T-helper 1 cell (primary cell): ENCODE measurements at places on chromosomes 1 and 21.

- no peak for DNase-seq
Observed at GRCh38 chr1:204390751-204391466, 20.7 kb downstream of the PPP1R15B start.

- DNase-seq, result no peak
Observed at GRCh38 chr1:64584479-64584878, 114.5 kb downstream of the CACHD1 start.

GRCh38 chr1:179077396-179077795, 4.5 kb upstream of the TOR3A start:
- no peak for DNase-seq

GRCh38 chr1:66757722-66758240, 5.5 kb downstream of the DYNLT5 start:
- no peak for DNase-seq

GRCh38 chr1:11333631-11334030, 60.6 kb downstream of the UBIAD1 start:
- no peak for DNase-seq

DNA sequence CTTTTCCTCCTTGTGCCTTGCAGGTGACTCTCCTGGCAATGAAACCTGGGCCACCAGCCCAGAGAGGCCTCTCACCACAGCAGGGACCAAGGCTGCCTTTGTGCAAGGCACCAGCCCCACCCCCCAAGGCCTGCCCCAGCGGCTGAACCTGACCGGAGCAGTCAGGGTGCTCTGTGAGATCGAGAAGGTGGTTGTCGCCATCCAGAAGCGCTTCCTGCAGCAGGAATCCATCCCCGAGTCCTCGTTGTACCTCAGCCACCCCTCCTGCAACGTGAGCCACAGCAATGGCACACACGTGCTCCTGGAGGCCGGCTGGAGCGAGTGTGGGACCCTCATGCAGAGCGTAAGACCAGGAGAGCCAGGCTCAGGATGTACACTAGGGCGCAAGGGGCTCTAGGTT, 51.7 kb downstream of the UMODL1 start:
- no peak for DNase-seq

- DNase-seq, result no peak
Observed at GRCh38 chr1:171112119-171112518, 21.4 kb downstream of the FMO3 start.

DNA sequence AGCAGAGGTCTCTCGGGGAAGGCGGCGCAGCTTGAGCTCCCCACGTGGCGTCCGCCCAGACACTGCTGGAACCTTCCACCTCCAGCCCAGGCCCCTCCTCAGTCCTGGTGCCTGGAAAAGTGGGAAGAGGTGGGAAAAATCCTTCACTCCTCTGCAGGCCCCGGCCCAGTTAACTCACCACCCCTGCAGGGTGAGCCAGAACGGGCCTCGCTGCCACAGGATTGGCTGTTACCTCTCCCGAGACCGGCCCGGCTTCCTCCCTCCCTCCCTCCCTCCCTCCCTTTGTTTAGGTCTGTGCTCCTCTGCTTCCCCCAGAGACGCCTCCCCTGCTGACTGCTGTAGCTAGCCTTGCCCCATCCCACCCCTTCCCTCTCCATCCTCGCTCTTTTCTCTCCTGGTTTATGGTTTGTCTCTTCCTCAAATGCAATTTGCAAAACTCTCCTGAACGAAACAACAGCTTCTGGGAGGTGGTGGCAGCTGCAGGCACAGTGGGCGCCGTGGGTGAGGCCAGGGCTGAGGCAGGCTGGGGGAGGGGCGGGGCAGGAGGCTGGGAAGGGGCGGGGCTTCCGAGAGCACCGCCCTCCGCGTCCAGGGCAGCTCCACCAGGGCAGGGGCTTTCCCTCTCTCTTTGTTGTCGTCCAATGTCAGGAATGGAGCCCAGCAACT, 6.5 kb downstream of the CAPN9 start:
- no peak for DNase-seq

GRCh38 chr21:44730028-44730395, 18.6 kb upstream of the TSPEAR start:
- no peak for DNase-seq

DNA sequence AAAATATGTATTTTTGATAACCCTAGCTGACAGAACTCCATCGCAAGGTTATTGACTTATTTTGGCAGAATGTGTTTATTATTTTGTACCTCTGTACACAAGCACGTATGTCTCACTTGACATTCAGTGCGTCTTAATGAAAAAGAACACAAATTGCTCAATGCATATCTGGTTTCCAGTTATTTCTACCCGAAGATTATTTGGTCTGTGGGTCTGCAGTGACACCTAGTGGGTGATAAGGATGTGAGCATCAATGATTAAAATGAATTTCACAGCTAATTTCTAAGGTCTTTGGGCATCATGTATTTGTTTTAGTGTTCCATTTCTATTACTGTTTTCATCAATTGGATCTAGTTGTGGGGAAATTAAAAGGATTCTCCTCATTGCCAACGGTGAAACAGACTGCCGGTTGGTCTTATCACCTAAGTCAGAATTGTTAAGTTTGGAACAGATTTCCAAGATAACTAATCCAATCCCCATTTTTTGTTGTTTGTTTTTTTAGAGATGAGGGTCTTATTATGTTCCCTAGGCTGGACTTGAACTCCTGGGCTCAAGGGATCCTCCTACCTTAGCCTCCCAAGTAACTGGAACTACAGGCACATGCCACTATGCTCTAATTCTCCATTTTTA, 13.9 kb downstream of the DDX20 start:
- DNase-seq, result no peak

DNA sequence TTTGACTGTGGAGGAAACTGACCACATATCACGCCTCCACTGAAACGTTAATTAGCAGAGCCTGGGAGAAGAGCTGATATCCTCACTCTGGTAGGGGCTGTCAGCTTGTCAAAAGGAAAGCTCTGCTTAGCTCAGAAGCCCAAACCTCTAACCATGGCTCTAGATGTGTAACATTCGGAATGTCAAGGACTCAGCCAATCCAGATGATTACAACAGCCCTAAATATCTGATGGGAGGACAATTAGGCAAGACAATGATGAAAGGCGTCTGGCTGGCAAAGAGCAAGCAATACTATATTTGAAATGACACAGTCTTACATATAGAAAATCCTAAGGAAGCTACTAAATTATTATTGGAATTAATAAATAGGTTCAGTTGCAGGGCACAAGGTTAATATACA, 45.7 kb upstream of the COX20 start:
- DNase-seq, result no peak

- DNase-seq, result no peak
Observed at GRCh38 chr1:84352298-84353106, 45.8 kb upstream of the DNASE2B start.

DNA sequence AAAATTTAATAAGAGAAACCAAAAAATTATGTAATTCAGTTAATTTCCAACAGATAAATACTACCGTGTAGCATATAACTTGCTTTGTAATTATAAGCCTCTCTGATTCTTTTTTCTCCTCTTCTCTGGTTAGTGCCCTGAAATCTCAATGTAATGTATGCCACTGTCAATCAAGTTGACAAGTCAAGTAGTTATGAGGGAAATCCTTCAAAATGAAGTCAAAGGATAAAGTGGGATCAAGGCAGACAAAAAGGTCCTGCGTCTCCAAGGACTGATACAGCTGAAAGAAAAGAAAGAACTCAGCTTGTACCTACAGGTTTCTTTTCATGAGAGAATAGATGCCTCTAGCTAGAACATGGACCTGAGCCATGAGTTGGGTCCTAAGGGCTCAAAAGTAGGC, 19.8 kb downstream of the VPS45 start:
- DNase-seq, result no peak

DNA sequence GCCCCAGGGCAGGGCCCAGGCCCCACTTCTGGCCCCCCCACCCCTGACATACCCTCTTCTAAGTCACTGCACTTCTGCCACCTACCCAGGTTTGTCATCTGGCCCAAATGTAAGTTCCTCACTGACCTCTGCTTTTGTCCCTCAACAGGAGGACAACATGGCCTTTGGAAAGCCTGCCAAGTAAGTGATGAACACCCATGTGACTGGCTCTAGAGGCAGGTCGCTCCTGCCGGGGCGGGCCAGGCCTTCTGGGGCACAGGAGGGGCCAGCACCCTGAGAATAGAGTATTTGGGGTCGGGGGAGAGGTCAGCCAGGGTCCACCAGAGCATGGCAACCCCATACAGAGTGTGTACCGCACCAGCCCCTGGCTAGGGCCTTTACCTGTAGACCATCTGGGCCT, 9.9 kb upstream of the SYTL1 start:
- no peak for DNase-seq
